ENCODE measurements at places on chromosomes 6 and 20.

GRCh38 chr20:5078399-5078958, 41.3 kb downstream of the PCNA start:
- no peak for DNase-seq

- DNase-seq, result no peak
Observed at GRCh38 chr6:37709250-37709931, 11.7 kb upstream of the MDGA1 start.

- no peak for DNase-seq
Observed at GRCh38 chr20:45328451-45328850, 19.8 kb downstream of the SDC4 start.

GRCh38 chr6:157049133-157049532, 272.0 kb downstream of the ARID1B start:
- DNase-seq, result no peak

GRCh38 chr20:63957690-63958441, 1.6 kb upstream of the UCKL1 start:
- peak; percentile 48 for DNase-seq

DNA sequence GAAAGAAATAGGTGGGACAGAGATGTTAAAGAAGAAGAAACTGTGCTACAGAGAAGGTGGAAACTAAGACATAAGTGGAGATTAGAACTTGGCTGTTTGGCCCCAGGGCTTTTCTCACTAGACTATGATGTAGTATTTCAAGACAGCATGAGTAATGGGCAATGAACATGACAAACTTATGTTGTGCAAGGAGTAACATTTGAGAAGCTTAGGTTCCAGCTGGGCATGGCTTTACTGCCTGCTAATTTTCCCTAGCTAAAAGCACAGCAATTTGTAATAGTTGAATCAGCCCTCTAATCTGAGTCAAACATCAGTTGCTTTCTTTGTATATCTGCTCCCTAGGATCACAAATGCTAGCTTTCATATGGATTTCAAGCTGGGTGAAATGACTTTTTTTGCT, 294.3 kb upstream of the BMP2 start:
- DNase-seq, result no peak

- no peak for DNase-seq
Observed at GRCh38 chr6:44292661-44293365, 20.3 kb downstream of the AARS2 start.

GRCh38 chr6:136102991-136103688, 147.0 kb downstream of the MTFR2 start:
- peak; percentile 18 for DNase-seq

GRCh38 chr6:41943456-41943855, 1.8 kb upstream of the CCND3 start:
- DNase-seq, result no peak

DNA sequence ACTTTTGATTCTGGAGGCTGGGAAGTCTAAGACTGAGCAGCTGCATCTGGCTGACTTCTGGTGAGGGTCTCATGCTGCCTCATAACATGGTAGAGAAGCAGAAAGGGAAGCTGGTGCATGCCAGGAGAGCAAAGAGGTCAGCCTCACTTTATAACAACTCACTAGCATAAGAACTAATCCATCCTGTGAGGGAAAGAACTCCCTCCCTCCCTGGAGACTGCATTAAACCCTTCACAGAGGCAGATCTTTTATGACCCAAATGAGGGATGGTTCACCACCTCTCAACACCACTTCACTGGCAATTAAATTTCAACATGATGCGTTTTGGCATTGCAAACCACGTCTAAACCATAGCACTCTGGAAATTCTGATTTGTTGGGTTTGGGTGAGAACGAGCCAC, 33.9 kb downstream of the STXBP5 start:
- no peak for DNase-seq

DNA sequence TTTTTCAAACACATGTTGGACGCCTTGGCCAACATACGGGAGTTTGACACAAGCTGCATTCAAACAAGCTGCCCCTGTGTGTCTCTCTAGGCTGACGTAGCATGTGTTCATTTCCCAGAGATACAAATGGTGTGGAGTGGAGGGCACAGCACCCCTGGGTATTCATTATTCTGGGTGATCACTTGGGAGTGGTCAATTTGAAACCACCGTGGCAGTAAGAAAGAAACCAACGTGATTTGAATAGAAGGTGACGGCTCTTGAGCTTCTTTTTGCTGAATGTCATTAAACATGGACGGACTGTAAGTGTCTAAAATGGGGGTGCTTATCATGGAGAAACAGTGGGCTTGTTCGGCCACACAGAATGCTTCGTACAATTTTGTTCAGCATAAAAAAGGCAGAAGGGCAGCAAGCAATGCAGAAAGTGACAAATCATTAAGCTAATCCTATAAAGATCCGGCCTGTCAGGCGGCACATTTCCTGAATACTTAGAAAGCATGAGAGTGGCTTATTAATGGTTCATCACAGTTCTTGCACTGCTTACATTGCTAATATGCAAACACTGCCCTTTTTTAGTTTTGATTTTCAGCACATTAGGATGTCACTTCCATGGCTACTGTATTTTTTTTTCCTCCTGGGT, 1261.9 kb upstream of the CITED2 start:
- DNase-seq, result no peak

DNA sequence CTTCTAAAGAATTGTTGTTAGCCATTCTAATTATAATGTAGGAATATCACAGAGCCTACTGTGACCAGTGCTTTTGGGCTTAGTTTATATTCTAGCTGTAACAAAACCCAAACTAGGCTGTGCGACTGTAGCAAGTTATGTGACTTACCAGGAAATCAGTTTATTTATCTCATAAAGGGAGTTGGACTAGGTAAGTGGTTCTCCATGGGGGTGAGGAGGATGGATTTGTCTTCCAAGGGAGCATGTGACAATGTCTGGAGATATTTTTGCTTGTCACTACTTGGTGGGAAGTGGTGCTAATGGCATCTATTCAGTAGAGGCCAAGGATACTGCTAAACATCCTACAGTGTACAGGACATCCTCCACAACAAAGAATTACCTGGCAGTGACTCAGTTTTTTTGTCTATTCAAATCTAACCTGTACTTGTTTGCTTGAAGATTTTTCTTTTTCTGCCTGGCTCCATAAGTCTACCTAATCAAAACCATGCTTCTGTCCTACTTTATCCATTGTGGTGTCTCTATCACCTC, 32.5 kb downstream of the ZFAND3 start:
- DNase-seq, result no peak

DNA sequence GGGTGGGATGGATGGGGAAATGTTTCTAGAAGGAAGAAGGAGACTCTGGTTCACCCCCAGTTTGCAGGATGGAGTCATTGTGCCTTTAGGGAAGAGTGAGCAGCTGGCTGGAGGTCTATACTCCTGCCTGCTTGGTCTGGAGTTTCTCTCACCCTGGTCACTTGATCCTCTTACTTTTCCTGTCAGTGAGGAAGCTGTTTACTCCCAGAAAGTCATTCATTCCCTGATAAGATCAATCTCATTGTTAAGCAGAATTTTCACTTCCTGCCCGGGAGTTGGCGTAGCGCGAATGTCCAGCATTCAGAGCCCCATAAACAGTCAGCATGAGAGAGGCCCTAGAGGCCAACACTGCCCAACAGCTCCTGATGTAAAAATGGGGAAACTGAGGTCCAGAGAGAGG, 70.4 kb upstream of the SIRPA start:
- no peak for DNase-seq

- DNase-seq, result no peak
Observed at GRCh38 chr20:35004051-35004725, 48.5 kb downstream of the MYH7B start.

GRCh38 chr6:148471624-148472159, 129.1 kb downstream of the SASH1 start:
- DNase-seq, result no peak

DNA sequence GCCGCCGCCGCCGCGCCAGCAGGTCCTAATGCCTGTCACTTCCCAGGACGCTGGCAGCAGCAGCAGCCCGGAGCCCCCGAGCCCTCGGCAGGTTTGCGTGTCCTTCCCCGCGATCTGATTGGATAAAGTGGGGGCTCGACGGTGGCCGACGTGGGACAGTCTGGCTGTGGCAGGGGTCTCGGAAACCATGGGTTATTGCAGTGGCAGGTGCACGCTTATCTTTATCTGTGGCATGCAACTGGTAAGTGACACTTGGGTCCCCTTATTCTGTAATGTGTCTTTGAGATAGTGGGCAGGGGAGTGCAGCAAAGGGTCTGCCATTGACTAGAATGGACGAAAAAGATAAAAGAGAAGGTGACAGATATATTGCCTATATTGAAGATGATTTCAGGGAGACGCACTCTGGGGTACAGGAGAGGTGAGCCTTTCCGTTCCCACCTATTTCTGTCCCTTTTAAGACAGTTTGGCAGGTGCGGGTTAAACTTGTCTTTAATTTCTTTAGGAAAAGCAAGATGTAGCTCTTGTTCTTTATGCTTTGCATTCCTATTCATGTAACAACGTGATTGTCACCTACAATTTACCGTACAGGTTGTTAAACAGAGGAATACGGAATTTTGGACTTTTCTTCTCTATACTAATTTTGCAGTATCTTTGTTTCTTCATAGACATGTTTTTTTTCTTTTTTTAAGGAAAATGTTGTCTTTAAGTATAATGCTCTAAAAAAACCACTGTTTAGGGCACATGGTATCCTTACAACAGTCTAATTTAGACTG, 535 bp downstream of the NKAIN2 start:
- DNase-seq, result no peak

DNA sequence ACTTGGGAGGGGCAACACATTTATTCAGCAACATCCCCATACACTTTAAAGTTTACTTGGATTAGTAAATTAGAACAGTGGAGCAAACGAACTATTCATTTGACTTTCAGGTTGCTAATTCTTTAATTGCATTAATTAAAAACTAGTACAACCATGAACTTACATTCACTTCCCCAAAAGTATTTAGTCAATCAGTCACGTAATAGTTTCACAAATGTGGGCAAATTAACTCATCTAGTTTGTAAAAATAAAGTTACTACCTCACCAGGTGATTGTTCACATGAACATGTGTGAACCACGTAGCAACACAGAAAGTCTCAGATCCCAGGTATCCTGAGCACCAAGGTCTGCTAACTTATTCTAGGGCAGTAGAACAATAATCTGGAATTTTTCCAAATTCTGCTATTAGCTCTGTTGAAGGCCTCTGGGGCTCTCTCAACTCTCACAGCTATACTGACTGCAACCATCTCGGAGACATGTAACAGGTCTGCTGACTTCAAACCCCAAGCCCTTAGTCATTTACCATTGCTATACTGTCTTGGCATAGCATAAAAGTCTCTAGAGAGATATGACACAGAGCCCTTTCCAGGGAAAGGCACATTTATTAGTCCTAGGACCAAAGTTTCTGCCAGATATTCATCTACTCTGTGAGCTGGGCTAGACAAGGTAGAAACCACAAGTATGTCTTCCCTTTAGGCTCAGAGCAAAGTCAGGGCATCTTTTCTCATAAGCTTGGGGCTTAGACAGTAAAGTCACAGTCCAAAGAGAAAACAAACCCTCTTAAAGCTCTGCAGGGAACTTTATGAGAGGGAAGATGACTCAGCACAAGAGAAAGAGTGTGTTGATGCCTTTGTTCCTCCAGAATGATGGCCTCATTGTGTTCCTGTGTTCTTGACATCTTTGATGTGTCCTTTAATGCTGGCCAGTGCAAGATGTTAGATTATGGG, 50.9 kb upstream of the CCDC28A start:
- peak; percentile 3 for DNase-seq

- peak; percentile 64 for DNase-seq
Observed at GRCh38 chr6:26021001-26021349, 58.4 kb downstream of the TRIM38 start.

DNA sequence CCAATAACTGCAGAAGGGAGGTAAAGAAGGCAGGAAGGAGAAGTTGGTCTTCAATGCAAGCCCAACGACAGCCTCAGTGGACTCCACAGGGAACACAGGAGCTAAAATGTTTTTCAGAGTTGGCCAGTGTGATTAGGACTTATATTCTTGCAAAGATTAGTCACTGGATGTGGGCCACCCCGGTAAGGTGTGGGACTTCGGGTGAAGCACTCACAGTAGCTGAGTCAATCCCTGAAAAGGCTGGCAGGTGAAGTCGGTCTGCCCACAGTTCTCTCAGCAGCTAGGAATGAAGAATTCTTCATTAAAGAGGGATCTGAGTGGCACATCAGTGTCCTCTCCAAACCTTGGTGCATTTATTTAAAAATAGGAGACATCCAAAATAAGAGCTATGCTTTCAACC, 94.8 kb downstream of the KLHL32 start:
- DNase-seq, result no peak

- DNase-seq, result no peak
Observed at GRCh38 chr20:20073801-20074371, 21.6 kb downstream of the CFAP61 start.

DNA sequence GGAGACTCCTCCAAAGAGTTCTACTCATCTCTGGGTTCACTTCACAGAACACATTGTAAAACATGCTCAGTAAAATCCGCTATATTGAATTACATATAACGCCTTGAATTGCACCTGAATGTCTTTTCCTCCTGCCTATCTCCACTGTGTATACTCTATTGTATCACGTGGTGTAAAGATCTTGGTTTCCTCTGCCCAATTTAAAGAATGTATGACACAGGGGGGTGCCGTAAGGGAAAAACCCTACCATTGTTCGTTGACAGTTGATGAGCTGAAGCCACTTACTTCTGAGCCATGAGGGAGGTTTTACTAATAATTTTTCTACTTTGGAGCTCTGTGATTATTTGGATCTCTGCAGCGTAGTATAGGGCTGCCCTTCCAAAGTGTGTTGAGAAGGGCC, 6.0 kb downstream of the ASF1A start:
- peak; percentile 37 for DNase-seq

- no peak for DNase-seq
Observed at GRCh38 chr6:144586986-144587385, 301.9 kb downstream of the UTRN start.

GRCh38 chr6:87094576-87094975, 330 bp downstream of the CGA start:
- DNase-seq, result no peak

GRCh38 chr20:57613481-57613921, 6.7 kb downstream of the ZBP1 start:
- DNase-seq, result no peak

DNA sequence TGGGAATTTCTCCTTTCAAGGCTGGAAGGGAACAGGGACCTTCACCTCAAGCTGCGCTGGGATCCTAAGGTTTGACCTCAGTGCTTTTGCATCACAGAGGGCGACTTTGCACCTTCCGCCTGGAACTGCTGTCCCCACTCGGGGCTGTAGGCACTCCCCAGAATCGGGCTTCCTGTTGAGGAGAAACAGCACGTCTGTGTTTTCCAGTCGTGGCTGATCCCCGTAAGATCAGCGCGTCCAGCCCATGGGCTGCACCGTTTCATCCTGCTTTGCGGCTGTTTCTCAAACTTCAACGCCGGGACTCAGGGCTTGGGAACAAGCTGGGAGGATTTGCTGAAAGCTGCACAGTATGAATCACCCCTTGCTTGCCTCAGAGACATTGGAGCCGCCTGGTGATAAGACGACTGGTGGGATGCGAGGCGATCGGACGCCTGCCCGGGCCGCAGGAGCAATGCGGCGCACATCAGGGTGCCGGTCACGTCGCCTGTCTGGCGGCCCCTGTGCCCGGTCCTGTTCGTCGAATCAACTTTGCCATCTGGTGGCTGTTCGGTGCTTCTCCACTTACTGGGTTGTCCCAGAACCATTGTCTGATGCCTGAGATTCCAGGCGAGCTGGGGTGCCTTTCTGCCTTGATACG, 53.6 kb upstream of the FRMD1 start:
- DNase-seq, result peak; percentile 88
